CD8-positive, alpha-beta T cell (primary cell): ENCODE measurements at places on chromosomes 7 and 10.
A peak's percentile ranks its signal among the peaks of the same experiment; 100 is the strongest.

DNA sequence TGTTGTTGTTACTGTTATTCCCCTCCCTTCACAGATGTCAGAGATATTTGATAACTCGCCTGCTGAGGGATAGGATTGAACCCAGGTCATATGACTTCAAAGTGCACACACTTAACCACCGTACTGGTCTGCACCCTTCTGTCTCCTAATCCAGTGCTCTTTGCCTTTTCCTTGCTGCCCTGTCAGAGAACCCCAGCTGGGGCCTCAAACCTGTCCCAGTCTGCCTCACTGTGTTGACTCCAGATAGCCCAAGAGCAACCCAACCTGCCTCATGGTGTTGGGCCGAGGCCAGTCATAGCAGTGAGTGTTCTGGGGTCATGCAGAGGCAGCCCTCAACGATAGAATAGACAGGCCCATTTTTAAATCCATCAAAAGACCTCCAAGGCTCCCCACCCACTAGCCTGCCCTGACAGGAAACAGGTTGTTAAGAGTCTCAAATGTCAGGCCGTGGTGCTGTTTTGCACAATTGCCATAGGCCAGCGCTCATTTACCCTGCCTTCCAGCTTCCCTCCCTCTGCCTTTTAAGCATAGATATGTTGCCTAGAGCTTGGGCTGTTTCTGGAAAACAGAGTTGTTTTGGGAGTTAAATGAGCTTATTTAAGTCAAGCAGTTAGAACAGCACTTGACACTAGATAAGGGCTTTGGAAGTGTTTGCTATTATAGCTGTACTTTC lies 37.0 kb upstream of the PDCD4 start:
- DNase-seq: no peak

DNA sequence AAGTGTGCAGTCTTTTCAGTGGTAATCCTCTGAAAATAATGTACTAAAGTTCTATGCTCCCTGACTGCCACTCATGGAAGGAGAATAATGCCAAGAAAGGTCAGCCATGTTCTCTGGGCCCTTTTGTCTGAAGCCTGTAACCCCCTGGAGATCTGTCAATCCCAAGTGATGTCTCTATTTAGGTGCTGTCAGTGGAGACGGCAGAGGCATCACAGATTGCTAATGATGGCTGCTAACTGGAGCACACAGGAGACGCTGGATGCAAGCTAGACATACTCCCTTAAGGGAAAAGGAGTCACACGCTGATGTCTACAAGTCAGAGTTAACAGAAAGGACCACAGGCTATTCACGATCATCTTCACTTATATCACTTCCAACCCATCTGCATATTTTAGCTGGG lies 118.8 kb downstream of the RSU1 start:
- DNase-seq: no peak

- DNase-seq: no peak
Observed at GRCh38 chr10:125004571-125005311, 62.8 kb downstream of the ZRANB1 start.

DNA sequence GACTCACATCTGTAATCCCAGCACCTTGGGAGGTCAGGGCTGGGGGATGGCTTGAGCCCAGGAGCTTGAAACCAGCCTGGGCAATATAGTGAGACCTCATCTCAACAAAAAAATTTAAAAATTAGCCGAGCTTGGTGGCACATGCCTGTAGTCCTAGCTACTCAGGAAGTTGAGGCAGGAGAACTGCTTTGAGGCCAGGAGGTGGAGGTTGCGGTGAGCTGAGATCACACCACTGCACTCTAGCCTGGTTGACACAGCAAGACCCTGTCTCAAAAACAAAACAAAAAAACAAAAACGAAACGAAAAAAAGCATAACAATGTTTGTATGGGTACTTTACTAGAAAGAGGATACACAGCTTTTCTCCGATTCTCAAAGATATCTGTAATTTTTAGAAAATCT lies 31.8 kb downstream of the WNT16 start:
- DNase-seq: no peak

- peak; percentile 20 for DNase-seq
Observed at GRCh38 chr7:131327049-131327625, 539 bp upstream of the MKLN1 start.

DNA sequence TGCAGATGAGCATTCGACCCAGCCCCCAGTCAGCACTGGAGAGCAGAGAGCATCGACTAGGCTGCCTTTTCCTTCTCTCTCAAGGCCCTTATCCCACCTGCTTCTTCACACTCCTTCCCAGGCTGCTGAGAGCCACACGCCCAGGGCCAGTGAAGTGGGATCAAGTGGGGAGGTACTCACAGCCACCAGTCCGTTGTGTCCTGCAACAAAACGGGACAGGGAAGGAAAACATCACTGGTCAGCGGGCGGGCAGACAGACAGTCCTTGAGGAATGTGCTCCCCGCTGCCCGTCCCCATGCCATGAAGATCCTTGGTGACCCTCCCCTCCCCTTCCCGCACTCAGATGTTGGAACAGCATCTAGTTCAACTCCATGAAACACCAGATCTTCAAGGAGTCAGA lies 4.2 kb downstream of the PYROXD2 start:
- DNase-seq: no peak

GRCh38 chr7:103651593-103652377 lies 205.8 kb upstream of the SLC26A5 start:
- DNase-seq: no peak

GRCh38 chr10:133026726-133027395 lies 60.9 kb upstream of the ADGRA1 start:
- no peak for DNase-seq

DNA sequence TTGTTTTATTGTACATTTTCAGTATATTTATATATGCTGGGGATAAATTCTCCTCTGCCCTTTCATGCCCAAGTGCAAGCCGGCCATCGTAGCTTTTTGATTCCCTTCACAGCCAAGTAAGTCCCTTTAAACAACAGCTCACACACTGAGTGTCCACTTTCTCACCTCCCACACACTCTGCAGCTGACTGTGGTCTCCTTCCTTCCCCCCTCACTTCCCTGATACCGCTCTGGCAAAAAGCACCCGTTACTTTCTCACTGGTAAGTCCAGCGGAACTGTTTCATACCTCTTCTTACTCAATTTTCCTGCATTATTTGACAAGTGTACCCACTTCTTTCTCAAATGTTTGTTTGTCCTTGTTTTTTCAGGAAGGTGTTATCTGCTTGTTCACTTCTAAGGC lies 35.2 kb downstream of the MGAM start:
- no peak for DNase-seq

DNA sequence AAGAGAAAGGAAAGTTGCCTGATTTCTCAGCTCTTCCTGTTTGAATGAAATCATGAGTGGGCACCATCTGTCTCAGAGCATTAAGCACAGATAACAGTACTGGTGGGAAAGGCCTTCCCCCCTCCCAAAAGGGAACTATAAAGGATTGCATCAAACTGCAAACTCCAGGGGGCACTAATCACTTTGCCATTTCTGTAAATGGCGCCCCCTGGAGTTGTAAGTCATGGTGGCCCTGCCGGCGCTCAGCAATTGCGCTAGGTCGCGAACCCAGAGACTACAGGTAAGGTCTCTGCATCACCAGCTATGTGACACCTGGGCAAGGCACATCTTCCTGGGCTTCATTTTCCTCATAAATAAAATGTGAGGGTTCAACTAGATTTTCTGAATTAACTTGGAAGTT lies 11.1 kb downstream of the LRRC4 start:
- DNase-seq: peak; percentile 45

GRCh38 chr7:145718129-145718528 lies 398.5 kb upstream of the CNTNAP2 start:
- no peak for DNase-seq

- DNase-seq: peak; percentile 52
Observed at GRCh38 chr7:134140889-134141867, 14.0 kb downstream of the LRGUK start.

DNA sequence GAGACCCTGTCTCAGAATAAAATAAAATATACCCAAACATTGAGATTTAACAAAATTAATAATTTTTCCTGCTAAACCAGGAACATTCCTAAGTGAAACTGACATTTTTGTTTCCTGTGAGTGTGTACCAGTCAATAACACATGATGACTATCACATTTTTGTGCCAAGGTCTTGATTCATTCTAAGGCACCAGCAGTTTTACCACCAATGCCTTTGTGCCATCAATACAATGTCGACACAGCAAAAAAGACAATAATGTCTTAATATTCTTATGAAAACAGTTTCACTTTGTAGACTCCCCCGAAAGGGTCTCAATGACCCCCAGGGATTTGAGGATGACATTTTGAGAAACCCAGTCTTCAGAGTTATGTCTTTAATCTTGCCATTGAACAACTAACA lies 7.2 kb upstream of the CADPS2 start:
- no peak for DNase-seq

GRCh38 chr7:154804449-154804848 lies 198.5 kb downstream of the PAXIP1 start:
- no peak for DNase-seq

DNA sequence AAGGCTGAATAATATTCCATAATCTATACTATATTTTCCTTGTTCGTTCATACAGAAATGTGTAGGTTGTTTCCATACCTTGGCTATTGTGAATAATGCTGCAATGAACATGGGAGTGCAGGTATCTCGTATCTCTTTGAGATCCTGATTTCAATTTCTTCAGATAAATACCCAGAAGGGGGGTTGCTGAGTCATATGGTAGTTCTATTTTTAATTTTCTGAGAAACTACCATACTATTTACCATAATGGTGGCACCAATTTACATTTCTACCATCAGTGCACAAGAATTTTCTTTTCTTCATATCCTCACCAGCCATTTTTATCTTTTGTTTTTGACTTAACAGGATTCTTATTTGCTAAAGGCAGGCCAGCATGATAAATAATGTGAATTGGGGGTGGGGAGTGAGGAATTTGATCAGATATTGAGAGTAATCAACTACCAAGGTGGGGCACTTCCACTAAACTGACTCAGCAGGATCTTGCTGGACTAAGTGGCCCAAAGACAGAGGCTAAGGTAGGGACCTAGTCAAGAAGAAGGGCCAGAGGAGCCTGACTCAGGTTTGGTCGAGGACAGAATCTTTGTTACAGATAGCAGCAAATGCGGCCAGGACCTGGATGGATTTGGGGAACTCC lies 21.5 kb upstream of the CCSER2 start:
- no peak for DNase-seq

GRCh38 chr7:108570146-108570755 lies 577 bp downstream of the DNAJB9 start:
- DNase-seq: peak; percentile 28

DNA sequence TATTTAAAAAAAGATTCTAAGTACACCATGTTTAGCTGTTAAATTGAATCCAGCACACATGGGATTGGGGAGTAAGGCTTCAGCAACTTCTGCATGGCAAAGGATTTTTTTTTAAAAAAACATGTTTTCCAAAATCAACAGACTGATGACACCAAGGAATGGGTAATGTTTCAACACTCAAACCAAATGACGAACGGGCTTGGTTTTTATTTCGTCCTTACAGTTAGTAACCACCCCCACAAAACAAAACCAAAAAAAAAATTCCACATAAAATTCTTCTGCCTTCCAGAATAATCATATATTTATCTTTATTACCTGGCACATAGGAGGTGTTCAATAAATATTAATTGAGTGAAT lies 45.7 kb downstream of the ICA1 start:
- no peak for DNase-seq

DNA sequence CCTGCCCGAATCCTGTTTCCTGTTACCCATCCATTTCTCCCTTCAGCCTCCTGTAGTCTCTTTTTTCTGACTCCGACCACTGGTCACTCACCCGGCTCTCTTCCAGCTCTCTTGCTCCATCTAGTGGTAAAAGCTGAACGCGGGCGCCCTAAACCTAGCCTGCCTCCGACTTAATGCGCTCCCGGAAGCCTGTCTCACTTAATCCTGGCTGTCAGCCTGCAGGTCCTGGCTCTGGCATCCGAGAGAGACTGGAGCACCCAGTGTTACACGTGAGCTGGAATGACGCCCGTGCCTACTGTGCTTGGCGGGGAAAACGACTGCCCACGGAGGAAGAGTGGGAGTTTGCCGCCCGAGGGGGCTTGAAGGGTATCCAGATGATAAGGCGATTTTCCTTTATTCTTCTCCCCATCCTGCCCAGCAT lies 10.3 kb downstream of the SUMF2 start:
- peak; percentile 72 for DNase-seq

DNA sequence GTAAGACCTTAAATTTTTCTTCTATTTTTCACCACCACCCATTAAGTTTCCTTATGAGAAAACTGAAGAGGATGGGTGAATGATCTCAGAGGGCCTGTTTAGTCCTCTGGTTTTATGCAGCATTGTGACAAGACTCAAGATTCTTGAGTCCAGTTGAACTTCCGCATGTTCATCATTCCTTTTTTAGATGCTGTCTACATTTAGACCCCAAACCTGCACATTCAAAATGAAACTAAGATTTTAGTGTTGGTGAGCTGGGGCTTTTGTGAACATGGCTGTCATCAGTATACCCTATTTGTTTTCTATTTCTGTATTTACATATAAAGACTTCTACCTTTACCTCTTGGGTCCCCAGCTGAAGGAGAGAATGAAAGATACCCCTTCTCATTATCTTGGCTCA lies 31.1 kb downstream of the NET1 start:
- DNase-seq: no peak

DNA sequence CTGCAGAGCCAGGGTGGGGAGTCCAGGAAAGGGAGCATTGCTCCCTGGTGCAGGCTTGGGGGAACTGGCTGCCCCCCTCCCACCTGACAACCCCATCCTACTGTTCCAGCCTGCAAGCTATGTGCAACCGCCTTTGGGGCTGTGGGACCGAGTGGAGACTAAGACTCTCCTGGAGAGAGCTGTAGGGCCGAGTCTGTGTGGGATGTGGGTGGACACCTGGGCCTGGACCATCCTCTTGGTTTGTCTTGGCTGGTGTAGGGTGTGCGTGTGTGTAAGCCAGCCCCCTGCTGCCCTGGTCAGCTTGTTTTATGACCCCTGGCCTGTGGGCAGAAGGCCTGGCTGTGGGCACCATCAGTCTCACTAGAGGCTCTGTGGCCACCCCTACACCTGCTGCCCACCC lies 1.6 kb upstream of the RAMP3 start:
- no peak for DNase-seq

- DNase-seq: no peak
Observed at GRCh38 chr10:98326621-98327027, 58.6 kb upstream of the LOXL4 start.

GRCh38 chr10:127337801-127338200 lies 141.4 kb upstream of the INSYN2A start:
- DNase-seq: no peak

- no peak for DNase-seq
Observed at GRCh38 chr10:62083412-62084267, 182.1 kb downstream of the ARID5B start.

GRCh38 chr10:80528185-80528700 lies 9.5 kb upstream of the SH2D4B start:
- DNase-seq: no peak

DNA sequence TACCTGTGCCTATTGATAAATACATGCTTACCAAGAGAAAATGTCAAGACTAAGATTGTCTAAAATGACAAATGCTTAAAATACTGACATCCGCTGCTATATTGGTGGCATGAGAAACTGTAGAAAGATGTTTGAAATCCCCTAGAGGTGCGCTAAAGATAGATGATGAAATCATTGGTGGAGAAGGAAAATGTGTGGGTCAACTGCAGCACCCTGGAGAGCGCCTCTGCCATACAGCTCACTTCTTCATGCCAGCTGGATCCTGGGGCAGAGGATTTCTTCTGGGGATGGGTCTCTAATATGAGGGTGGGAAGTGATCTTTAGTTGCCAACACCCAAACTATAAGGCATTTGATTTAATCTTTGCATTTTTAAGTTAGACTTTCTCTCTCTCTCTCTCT lies 680.4 kb upstream of the POM121L12 start:
- no peak for DNase-seq

GRCh38 chr7:76234931-76235441 lies 33.3 kb downstream of the SRRM3 start:
- DNase-seq: peak; percentile 57

GRCh38 chr10:30583778-30584415 lies 45.7 kb downstream of the LYZL2 start:
- DNase-seq: no peak
